NCI-H146 (cell line): ENCODE measurements at places on chromosomes 7 and 10.

DNA sequence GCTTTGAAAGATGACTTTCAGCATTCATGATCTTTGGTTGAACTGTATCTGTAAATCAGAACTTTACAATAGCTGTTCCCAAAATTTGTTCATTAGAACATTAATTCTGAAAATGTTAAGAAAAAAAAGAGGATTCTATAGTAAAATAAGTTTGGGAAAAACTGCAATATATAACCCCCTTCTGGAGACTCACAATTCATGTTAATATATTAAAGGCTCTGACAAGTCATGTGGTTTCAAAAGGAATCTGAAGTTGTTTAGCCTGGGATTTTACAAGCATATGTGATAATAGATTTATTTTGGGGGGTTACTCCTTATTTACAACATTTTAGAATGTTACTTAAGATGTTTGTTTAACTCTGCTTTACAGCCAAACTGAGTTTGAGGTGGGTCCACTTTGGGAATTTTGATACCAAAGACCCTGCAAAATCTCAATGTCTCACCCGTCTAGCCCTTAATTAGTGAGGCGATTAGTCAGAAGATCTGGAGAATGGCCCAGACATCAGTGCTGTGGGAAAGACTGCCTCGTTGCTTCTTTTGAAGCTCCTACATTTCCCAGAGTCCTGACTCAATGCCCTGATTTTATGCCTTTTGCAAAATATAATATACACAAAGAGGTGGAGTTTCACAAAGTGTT is 40.0 kb downstream of the CDK1 start:
- DNase-seq: no peak

DNA sequence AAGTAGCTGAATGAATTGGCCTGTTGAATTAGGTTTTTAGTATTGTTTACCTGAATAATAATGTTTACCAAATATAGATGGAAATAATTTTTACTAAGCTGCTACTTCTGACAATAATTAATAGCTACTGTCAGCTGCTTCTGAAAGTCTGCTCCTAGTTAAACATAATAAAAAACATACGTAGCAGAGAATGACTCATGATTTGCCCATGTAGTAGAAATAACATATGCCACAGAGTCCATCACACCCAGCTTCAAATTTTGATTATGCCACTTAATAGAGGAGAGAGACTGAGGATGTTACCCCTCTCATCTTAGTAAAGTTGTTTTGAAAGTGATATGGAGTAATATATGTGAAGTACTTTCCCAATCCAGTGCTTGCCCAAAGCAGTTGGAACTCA is 57.6 kb upstream of the MDFIC start:
- DNase-seq: no peak

GRCh38 chr10:87593702-87594101 is 66.0 kb upstream of the PAPSS2 start:
- no peak for DNase-seq

- peak; percentile 40 for DNase-seq
These were observed 4.3 kb upstream of the AKR1C3 start for GRCh38 chr10:5089865-5090264.

DNA sequence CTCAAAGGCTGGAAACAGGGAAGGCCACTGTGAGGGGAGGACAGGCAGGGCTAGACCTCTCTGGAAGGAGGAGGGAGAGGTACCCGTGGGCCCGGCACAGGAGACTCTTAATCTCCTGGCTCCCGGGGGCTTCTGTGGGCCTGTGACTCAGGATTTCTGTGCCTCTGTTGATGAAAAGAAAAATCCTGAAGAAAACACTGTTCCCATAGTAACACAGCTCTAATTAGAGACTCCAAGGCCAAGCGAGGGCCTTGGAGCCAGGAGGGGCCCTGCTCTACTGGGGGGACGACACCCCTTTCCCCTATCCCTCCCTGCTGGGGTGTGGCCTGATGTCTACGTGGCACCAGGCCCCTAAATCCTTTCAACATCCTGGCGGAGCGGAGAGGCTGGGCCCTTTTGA is 174.1 kb upstream of the TNRC18 start:
- DNase-seq: no peak

DNA sequence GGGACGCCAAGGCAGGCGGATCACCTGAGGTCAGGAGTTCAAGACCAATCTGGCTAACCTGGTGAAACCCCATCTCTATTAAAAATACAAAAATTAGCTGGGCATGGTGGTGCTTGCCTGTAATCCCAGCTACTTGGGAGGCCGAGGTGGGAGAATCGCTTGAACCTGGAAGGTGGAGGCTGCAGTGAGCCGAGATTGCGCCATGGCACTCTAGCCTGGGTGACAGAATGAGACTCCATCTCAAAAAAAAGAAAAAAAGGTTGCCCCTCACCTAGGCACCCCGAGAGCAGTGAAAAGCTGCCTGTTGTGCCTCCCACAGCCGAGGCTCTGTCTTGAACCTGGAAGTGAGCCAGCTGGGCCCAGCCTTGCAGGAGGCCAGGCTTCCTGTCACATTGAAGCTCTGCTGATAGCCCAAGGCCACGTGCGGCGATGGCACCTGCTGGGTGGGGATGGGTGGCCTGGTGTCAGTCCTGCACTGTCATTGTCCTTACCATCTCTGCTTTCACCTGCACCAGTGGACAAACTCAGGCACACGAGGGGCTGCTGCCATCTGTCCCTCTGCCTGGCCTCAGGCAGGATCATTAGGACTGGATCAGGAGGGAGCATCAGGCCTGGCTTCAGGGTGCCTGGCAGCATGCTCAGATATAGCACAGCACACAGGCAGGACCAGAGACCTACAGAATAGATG is 37.8 kb downstream of the DNAJB12 start:
- DNase-seq: peak; percentile 91

DNA sequence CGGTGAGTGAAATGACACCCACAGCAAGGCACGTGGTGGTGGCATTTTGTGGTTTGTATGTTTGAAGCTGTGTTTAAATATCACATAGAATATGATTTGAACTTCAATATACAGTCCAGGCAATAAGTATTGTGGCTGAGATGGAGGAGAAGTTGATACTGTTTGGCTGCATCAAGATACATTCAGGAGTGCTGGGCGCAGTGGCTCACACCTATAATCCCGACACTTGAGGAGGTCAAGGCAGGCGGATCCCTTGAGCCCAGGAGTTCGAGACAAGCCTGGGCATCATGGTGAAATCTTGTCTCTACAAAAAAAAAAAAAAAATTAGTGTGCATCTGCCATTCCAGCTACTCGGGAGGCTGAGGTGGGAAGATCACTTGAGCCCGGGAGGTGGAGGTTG is 35.2 kb upstream of the NUB1 start:
- no peak for DNase-seq

DNA sequence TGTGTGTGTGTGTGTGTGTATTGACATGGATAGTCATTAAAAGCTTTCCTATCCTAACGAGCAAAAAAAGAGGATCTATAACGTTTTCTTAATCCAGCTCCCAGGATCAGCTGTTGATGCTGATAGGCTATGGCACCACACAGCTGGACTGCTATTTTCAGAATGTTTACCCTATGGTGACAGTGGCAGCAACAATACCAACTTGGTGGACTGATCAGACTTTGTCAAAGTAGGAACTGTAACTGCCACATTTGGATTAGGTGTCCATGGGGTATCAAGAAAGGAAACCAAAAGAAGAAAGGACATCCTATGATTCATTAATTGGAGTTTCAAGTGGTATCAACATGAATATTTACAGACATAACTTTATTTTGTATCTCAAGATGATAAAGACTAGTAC is 2.7 kb upstream of the CLEC5A start:
- no peak for DNase-seq

DNA sequence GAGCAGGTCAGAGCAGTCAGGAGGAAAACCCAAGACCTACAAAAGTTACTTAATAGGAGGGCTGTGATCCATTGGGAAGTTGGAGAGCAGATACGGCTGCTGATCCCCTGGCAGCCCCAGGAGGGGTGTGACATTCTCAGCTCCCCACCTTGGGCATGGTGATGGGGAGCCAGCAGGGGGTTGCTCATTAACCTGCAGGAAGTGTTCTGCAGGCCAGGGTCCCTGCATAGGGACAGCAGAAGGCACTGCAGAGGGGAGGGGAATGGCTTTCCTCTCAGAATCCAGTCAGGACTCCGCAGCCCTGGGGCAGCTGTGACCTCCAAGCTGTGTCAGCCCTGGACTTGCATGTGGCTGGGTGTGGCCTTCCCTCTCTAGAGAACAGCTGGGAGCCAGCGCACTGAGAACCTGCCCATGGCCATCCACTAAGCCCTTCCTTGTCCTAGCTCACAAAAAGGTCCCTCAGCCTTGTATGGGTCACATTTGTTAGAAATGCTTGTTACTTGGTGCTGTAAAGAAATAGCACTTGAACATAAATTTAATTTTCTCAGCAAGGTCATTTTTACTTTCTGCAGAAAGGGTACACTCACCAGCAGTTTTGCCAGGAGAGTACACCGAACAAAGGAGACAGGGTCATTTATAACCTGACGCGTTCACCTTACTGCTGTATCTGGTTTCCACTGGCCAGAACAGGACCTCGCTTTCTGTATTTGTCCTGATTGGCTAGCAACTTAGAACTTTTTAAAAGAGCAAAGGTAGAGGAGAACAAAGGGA is 169.6 kb downstream of the COBL start:
- no peak for DNase-seq

DNA sequence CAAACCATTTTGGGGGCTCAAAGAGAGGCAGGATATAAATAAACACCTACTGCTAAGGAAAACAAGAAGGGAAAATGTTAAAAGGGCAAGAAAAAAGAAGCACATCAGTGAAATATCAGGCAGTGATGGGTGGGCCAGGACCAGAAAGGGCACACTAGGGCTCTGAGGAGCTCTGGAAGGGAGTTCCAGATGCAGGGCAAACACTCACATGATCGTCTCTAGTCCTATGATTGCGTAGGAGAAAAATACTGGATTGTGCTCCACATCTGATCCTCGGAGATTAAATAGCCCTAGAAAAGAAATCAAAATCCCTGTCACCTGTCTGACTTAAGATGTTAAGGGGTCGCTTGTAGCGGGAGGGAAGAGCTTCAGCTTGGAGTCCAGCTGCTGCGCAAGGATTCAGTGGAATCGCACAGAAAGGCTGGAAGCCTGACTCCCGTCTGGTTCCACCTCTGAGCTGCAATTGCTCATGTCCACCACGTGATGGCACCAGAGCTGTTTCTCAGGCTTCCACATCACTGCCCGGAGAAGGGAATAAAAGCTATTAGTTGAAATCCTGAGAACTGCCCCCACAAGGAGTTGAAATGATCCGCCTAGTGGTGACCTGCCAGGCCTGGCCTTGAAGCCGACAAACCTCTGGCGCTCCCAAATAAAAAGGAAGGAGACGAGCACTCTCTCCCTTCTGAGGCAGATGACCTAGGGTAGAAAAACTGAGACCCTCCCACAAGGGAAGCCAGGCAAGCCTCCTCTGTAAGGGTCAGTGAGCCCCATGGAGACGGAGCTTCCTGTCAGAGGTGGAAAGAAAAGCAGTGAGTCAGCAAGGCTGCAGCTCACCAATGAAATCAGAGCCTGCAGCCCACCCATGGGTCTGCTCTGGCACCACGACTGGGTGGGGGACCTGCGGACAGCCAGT is 39.2 kb downstream of the XPNPEP1 start:
- DNase-seq: peak; percentile 86

DNA sequence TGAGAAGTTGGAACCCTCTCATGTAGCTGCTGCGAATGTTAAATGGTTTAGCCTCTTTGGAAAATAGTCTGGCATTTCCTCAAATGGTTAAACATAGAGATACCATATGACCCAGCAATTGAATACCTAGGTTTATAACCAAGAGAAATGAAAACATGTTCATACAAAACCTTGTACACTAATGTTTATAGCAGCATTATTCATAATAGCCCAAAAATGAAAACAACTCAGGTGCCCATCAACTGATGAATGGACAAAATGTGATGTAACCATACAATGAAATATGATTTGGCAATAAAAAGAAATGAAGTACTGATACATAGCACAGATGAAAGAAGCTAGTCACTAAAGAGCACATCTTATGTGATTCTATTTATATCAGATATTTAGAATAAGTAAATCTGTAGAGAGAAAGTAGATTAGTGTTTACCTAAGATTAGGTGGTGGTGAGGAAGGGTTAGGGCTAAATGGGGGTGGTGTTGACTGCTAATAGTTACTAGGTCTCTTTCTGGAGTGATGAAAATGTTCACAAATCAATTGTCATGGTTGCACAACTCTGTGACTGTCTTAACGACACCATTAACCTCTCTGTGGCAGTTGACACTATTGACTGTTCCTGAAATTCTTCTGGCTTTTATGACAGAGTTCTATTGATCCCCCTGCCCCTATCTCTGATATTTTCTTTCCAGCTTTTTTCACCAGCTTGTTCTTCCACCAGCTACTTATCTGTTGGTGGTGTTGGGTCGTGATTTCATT is 35.2 kb downstream of the VCL start:
- DNase-seq: no peak

GRCh38 chr10:119323085-119324016 is 116.0 kb downstream of the GRK5 start:
- no peak for DNase-seq

DNA sequence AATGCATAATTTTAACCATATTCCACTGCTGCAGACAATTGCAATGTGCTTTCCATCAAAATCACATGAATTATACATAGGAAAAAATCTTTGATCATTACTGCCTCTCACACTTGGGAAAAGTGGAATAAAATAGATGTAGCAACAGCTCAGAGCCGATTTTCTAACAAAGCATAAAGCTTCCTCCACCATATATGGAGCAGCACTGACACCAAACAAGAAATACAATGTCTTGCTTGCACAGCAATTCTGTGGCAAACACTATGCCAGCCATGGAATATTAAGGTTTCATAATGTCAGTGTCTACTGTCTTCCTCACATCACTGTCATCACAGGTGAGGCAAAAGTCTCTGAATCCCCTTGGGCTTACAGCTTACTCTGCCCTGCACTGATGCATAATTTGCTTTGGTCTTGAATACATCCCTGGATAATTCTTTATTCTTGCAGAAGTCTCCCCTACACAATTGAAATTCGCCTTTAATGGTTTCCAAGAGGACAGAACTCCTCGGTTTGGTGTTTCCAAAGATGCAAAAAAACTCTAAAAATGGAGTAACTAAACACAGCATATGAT is 198.5 kb downstream of the CACNA2D1 start:
- DNase-seq: peak; percentile 61

DNA sequence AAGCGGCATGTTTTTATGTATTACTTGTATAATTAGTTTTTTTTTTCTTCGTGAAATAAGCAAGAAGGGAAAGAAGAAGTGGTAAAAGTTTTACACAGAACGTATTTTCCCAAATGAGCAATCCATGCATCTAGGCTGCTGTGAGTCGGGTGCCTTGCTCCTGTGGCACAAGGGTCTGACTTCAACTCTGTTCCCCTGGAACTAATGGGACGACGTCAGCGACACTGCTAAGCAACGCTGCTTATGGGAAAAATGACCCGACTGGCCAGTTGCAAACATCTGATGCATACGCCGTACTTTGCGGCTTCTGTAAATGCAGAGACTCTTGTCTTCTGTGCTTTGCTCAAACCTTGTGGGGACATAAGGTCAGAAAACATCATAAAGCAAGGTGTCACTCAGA is 66.3 kb downstream of the MPP7 start:
- DNase-seq: no peak

GRCh38 chr7:135236727-135237126 is 3.1 kb downstream of the STRA8 start:
- no peak for DNase-seq
